Activated CD4-positive, alpha-beta T cell treated with anti-CD3 and anti-CD28 coated beads, Interleukin-2, Interleukin-4, amounts not matched to agents 100 ng/mL and 50 ng/mL, durations not matched to agents 16 hours and 8 hours (primary cell): ENCODE measurements at places on chromosomes 3 and 15.

DNA sequence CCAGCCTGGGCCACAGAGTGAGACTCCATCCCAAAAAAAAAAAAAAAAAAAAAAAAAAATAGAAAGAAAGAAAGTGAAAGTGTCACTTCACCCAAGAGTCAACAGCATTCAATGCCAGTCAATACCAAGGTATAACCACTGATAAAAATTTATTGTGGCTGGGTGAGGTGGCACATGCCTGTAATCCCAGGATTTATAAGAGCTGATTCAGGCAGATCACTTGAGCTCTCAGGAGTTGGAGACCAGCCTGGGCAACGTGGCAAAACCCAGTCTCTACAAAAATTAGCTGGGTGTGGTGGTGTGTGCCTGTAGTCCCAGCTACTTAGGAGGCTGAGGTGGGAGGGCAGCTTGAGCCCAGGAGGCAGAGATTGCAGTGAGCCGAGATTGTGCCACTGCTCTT lies 46.5 kb upstream of the PIK3CB start:
- DNase-seq, result peak; percentile 13

GRCh38 chr3:39213613-39214012 lies 21.2 kb upstream of the XIRP1 start:
- DNase-seq, result no peak

DNA sequence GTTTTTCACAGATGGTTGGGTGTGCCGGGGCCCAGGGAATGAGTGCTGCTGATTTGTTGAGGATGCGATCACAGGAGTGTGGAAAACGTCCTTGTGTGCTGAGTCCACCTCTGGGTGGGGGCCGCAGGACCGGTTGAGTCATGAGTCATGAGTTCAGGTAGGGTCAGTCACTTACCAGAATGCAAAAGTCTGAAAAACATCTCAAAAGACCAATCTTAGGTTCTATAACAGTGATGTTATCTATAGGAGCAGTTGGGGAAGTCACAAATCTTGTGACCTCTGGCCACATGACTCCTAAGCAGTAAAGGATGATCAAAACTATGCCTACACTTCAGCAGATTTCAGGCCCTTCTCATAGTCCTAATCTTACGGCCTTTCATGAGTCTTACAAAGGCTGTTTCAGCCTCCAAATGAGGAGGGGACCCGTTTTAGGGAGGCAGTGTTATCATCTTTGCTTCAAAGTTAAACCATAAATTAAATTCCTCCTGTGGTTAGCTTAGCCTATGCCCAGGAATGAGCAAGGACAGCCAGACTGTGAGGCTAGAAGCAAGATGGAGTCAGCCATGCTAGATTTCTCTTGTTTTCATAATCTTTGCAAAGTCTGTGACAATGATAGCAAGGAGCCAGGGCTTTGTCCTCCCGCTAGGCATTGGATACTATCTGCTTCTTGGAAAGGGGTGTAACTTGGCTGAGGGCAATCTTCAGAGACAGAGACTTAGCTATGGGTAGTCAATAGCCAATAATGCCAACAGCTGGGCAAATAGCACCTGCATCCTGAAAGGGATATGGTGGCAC lies 30.6 kb upstream of the PIAS1 start:
- no peak for DNase-seq

DNA sequence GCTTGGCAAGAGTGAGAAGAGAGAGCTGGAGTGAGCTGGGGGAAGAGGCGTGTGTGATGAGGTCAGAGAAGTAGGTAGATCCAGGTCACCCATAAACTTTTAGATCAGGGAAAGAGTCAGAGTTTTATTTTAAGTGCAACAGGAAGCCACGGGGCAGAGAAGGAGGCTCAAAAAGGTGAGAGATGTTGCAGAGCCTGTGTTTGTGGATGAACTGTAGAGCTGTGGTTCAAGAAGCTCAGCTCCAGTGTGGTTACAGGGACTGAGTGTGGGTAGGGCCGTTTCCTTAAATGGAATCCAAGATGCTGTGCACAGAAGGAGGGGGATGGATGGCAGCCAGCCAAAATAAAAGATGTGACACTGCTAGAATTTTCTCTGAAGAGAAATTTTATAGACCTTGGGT lies 337.2 kb downstream of the SATB1 start:
- DNase-seq, result no peak

GRCh38 chr15:39914977-39915376 lies 5.1 kb downstream of the GPR176 start:
- no peak for DNase-seq

- no peak for DNase-seq
Measured at GRCh38 chr3:196174652-196175051, 36.5 kb downstream of the ZDHHC19 start.

DNA sequence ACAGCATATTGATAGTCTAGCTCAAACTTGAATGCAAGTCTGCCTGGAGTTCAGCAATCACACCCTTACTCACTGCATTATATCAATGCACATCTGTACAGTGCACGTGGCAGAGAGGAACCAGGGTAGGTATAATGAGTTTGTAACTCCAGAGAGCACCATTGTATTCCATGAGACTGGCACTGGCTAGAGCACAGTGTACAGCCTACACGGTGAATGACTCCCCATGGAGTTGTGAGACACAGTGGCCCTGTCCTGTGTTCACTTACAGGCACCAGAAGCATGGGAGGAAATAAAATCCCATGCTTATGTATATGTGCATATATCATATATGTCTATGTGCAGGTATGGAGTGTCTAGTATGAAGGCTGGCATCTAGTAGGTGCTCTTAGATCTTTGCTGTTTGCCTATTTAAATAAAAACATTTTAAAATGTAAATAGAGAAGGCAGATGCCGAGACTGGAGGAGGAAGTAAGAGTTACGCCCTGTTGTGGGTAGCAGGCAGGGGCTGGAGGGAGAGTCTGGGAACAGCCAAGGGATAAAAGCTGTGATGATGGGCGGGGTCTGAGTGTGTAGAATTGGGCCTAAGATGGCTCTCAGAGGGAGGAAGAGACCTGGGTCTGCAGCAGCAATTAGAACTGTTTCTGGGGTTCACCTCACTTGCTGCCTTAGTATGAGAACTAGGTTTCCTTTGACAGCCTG lies 360.7 kb upstream of the ICE2 start:
- DNase-seq, result no peak

DNA sequence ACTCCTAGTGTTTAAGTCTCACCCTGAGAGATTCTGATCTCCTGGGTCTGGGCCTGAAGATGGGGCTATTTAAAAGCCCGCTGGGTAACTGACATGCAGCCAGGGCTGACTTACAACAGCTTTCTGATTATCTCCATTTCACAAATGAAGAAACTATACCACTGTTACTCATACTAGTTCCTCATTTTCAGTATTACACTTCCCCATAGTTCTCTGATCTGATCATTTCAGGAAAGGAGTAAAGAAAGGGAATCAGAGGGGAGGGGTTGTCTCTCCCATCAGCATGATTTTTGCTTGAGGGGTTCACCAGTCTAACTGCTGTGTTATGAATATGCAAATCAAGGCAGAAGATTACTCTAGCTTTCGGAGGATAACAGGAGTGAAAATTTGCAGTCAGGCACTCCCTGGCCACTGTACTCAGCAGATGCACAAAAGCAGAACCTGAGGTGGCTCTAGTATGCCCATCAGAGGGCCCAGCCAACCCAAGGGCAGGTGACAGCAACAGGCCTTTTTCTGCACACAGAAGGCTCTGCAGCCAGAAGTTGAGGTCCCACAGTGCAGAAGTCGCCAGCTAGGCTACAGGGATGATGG lies 59.4 kb downstream of the DAPK2 start:
- DNase-seq, result peak; percentile 54

- DNase-seq, result no peak
Measured at GRCh38 chr3:56813653-56813960, 11.9 kb upstream of the ARHGEF3 start.

- DNase-seq, result no peak
Measured at GRCh38 chr3:78221796-78222195, 1181.9 kb downstream of the ROBO2 start.

- DNase-seq, result no peak
Measured at GRCh38 chr3:128624526-128625138, 26.0 kb downstream of the RPN1 start.

GRCh38 chr3:49747792-49748480 lies 24.2 kb upstream of the GMPPB start:
- DNase-seq, result no peak

DNA sequence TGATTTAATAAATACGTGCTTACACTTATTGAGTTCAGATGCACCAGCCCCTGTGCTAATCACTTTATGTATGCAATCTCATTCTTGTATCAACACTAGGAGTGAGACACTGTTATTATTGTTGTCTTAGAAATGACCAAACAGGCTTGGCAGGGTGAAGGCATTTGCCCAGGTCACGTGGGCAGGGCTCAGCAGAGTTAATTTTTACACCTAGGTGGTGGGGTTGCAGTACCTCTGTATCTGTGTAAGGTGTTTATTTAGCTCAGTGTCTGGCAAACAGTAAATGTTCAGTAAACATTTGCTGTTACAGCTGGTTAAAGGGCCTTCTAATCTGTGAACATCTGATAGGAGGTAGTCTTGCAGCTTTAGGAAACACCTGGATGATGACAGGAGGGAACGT lies 200.0 kb downstream of the CACNA2D3 start:
- no peak for DNase-seq

- DNase-seq, result no peak
Measured at GRCh38 chr3:113055961-113056360, 65.2 kb downstream of the GTPBP8 start.

- no peak for DNase-seq
Measured at GRCh38 chr3:67458408-67458807, 196.0 kb downstream of the SUCLG2 start.

DNA sequence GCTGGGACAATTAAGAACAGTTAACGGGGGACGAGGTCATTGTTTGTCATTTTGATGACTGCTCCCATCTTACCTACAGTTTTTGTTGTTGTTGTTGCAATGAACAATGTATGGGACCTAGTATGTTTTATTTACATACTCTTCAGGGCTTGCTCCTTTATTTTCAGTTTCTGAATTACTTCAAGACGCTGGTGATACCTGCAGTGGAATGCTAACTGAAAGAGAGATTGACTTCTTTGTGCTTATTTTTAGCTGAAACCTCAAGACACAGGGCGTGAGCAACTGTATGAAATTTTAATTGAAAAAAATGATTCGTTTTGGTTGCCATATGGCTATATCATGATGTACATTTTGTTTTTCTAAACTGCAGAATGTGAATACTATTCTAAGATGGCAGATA lies 297.9 kb downstream of the EDEM1 start:
- no peak for DNase-seq

DNA sequence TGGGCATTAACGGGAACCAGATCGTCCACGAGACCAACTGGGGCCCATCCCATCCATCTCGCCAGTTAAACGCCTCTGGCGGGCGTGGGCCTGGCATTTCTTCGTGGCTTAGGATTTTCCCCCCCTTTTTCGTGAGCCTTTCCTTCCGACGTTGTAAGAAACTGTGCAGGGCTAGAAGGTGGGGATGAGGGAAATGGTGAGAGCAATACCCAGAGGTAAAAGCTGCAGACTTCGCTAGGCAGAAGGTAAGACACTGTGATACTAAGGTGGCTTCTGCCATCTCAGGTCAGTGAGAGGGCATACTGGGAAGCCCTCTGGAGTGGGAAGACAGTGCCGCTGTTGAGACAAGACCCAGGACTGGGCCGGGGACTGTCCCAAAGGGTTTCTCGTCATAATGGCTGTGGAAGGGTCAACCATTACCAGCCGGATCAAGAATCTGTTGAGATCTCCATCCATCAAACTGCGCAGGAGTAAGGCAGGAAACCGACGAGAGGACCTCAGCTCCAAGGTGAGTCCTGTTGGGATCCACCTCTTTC lies 666 bp downstream of the MAPKBP1 start:
- no peak for DNase-seq

- no peak for DNase-seq
Measured at GRCh38 chr3:9613056-9613748, 36.1 kb upstream of the MTMR14 start.

GRCh38 chr15:40878785-40879184 lies 4.8 kb upstream of the RHOV start:
- peak; percentile 55 for DNase-seq

DNA sequence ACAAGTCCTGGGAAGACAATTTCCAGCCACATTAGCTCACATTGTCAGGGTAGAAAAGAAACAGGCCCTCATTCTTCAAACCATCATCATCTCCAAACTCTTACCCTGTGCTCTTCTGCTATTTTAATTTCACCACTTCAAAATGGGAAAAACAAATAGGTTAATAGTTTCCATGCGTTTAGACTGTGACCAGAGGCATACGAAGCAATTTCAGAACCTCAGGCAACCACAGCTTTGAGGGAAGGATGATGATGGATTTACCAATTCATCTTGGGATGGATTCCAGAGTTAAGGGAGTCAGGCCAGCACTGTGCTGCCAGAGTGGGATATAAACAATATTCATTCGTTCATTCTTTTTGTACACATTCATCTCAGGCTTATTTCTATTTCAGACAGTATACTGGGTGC lies 307.8 kb upstream of the TPRG1 start:
- DNase-seq, result no peak

DNA sequence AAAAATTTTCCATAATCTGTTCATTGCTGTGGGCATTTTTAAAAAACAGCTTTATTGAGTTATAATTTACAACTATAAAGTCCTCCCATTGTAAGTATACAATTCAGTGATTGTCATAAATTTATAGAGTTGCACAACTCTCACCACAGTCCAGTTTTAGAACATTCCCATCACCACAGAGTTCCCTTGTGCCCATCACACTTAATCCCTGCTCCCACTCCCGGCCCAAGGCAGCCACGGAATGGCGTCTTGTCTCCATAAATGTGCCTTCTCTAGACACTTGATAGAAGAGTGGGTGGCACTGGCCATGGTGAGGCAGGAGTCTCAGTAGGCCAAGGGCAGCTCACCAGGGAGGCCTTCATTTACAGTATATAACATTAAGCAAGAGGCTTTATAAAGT lies 6.3 kb downstream of the TSEN2 start:
- DNase-seq, result no peak

DNA sequence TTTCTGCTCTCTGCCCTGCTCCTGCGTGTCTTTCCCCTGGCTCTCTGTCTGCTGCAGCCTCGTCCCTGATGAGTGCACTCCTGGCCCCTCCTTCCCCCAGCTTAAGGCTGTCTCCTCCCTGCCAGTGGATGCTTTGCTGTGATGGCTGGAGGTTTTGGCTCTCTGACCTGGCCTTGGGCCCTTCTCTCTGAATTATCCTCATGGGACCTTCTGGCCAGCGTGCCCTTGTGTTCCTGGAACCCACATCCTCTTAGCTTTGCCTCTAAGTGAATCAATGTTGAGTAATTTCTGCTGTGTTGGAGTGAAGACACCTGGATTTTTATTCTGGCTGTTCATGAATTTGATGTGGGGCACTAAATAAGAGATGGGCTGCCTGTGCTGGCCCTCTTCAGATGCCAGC lies 9.8 kb upstream of the TNFAIP8L3 start:
- DNase-seq, result no peak

GRCh38 chr15:83692746-83693581 lies 39.0 kb downstream of the ADAMTSL3 start:
- no peak for DNase-seq

GRCh38 chr3:89171687-89172545 lies 64.5 kb downstream of the EPHA3 start:
- DNase-seq, result no peak

DNA sequence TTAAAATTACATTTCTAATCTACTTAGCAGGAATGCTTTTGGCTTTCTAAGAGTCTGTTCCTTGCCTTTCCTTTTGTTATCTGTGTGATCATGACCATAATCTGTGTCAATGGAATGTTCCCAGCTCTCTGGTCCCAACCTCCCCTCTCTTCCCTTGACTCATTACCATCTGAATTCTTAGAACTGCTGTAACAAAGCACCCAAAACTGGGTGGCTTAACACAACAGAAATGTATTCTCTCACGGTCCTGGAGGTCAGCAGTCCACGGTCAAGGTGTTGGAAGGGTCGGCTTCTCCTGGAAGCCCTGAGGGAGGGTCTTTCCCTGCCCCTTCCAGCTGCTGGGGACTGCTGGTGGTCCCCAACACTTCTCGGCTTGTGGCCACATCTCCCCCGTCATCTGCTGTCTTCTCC lies 81.1 kb downstream of the LRRK1 start:
- no peak for DNase-seq
